ENCODE measurements at places on chromosomes 13 and 19. TPM values are rescaled to one million over a fixed set of nuclear protein-coding genes. Genes with fewer than 3 reads are reported as not detected.
A peak's percentile ranks its signal among the peaks of the same experiment; 100 is the strongest.

DNA sequence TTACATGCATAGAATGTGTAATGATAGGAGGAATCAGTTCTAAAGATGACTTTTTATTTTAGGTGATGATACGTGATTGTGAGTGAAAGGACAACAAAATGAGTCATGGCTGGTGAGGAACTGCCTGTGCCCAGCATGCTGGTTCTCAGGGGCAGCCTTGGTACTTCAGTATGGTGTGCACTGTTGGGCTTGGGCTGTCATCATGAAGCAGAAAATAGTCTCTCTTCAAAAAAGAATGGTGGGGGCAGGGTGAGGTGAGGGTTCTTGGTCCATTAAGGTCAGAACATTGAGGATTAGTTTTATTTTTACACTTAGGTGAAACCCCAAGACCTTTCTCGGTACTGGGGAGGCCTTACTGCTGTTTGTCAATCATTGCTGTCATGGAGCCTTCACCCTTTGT is 309.5 kb downstream of the MTUS2 start:
- no peak for DNase-seq
- no peaks in the 10 kb centered on the region for H3K4me1 ChIP-seq
- no peak overlapping the region for H3K27ac ChIP-seq

DNA sequence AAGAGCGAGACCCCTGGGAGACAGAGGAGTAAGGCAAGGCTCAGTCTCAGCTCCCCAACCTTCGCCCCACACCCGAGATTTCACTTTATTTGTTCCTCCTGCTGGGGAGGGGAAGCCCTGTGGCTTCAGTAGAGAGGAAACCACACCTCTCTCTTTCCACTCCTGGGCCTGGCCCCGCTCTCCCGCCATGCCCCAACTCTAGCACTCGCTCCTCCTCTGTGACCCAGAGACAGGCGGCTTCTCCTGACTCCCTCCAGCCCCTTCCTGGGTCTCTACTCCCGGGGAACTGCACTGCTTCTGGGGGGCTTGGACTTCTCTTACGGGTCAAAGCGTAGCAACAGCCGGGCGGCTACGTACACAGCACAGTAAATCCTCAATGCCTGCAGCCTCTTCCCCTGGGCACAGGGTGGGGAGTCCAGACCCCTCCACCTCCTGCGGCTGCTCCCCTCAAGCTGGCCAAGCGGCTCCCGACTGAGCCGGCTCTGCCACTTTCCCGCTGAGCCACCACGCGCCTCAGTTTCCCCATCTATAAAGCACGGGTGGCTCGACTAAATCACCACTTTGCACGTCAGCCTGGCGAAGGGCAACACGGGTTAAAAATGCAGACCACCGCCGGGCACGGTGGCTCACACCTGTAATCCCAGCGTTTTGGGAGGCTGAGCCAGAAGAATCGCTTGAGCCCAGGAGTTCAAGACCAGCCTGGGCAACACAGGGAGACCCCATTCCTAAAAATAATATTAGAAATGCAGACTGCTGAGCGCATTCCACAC is 1.4 kb downstream of the RNF126 start:
- no peaks in the 10 kb centered on the region for H3K36me3 ChIP-seq
- peak overlapping the region; percentile 98 for H3K4me3 ChIP-seq
- H3K27me3 ChIP-seq = no peaks in the 10 kb centered on the region
- peak; percentile 79 for DNase-seq
- peak overlapping the region; percentile 99 for H3K27ac ChIP-seq

- H3K27me3 ChIP-seq = no peaks in the 10 kb centered on the region
- H3K4me1 ChIP-seq = no peaks in the 10 kb centered on the region
- H3K36me3 ChIP-seq = no peaks in the 10 kb centered on the region
- DNase-seq = peak; percentile 66
These were observed 175.9 kb downstream of the IRS2 start for GRCh38 chr13:109610517-109610916.

The KLK14 gene
- 1.1 TPM for total RNA-seq

The CCDC169 gene
- not detected for total RNA-seq
